ENCODE measurements at places on chromosomes 13 and 19.

GRCh38 chr13:64130171-64130570 is 2714.5 kb upstream of the PCDH20 start:
- DNase-seq: no peak

DNA sequence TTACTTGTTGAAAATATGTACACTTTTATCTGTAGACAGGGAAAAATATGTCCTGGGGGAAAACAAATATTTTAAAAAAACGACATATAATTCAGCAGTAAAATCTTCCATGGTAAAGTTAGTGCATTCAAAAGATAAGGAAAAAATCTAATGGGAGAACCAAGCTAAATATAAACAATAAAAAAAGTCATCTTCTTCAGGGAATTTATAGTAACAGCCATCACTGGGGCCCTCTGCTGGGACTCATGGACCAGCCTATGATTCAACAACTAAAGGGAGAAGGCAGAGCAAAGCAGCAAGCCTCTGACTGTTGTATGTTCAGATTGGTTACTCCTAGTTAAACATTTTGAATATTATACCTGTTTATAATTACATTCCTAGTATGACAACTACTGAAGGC is 93.0 kb downstream of the ITGBL1 start:
- DNase-seq: no peak

- DNase-seq: no peak
Observed at GRCh38 chr13:40376296-40376849, 290.1 kb downstream of the FOXO1 start.

GRCh38 chr13:58855283-58855682 is 1223.7 kb downstream of the PCDH17 start:
- no peak for DNase-seq

DNA sequence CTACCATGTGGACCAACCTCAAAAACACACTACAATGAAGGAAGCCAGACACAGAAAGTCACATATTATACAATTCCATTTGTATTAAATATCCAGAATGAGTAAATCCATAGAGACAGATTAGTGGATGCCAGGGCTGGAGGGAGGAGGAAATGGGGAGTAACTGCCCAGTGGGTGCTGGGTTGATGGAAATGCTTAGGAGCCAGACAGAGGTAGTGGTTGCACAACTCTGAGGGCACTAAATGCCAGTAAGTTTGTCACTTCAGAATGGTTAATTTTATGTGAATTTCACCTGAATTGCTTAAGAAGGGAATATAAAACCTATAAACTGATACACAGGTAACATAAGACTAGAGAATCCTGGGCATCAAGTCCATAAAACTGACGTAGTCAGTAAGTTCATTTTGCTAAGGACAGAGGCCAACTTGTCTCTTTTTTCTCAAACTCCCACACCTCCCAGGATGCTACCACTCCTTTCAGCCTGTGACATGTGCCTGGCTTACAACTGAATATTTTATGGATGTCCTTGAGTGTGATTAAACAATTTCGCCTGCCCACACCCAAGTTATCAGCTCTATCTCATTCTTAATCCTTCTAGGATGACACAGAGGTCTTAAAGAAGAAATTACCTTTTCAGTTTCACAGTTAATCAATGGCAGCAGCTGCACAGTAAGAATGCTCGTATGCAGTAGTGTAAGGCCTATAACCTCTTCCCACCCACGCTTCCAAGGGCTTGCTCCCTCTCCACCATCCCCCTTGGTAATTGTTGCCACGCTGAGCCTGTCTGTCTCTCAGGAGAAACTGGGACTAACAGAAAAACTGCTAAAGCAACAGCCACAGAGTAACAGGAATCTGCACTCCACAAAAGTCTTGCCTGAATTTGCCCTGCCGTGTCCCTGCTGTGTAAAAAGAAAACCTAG is 5.9 kb upstream of the MLNR start:
- no peak for DNase-seq

DNA sequence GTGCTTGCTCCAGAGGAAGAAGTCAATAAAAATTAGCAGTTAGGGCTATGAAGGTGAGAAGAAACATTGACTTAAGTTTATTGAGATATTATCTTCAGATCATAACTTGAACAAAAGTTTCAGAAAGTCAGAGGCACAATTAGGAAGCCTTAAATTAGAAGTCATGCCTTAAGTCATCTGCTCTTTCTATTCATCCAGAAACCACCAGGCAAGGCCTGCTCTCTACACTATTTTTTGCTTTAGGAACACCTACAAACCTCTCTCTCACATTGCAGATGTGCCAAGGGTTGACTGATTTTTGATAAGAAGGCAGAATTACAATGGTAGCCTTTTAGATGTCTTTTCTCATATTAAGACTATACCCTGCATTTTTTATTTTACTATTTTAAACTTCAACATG is 268.7 kb downstream of the SPRY2 start:
- DNase-seq: no peak

DNA sequence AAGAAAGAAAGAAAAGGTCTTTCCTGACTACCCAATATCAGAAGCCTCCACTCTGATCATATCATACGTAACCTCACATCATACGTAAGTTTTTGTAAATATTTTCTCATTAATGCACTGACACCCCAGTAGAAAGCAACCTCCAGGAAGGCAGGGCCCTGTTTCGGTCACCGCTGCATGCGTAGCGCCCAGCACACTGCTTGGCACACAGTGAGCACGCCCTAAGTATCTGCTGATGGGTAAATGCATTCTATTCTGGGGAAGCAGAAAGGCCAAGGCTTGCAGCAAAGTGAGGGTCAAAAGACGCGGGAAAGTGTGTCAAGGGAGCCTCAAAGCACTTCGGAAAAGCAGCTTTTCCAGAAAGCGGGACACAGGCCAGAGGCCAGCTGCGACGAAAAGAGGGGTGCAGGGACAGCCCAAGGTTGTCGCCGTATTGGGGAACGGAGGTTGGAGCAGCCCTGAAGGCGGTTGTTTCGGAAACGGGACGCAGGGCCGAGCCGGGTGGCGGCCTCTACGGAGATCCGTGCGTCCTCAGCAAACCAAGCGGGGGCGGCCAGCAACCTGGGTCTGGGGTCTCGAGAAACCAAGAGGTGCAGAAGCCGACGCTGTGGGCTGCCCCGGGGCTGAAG is 463 bp downstream of the SUGP1 start:
- no peak for DNase-seq

- DNase-seq: no peak
Observed at GRCh38 chr13:50179977-50180376, 164.7 kb downstream of the KCNRG start.

DNA sequence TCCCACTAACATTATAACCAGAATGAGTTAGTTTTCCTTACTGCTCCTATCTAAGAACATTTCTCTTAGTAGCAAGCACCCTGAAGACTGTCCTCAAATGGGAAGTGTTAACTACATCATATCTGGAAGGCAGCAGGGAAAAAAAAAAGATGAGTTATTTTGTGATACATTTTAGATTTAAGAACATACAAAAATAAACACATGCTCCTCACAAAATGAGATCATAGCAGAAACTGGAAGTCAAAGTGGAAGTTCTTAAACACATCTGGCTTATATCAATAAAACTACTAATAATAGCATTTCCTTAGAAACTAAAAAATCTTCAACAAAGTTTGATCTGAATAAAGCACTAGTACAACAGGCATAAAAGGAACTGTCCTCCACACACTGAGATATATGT is 70.4 kb downstream of the SLITRK6 start:
- DNase-seq: no peak

- no peak for DNase-seq
Observed at GRCh38 chr13:46613409-46614049, 60.6 kb downstream of the LRCH1 start.

GRCh38 chr13:44363631-44364344 is 9.8 kb upstream of the SERP2 start:
- no peak for DNase-seq

DNA sequence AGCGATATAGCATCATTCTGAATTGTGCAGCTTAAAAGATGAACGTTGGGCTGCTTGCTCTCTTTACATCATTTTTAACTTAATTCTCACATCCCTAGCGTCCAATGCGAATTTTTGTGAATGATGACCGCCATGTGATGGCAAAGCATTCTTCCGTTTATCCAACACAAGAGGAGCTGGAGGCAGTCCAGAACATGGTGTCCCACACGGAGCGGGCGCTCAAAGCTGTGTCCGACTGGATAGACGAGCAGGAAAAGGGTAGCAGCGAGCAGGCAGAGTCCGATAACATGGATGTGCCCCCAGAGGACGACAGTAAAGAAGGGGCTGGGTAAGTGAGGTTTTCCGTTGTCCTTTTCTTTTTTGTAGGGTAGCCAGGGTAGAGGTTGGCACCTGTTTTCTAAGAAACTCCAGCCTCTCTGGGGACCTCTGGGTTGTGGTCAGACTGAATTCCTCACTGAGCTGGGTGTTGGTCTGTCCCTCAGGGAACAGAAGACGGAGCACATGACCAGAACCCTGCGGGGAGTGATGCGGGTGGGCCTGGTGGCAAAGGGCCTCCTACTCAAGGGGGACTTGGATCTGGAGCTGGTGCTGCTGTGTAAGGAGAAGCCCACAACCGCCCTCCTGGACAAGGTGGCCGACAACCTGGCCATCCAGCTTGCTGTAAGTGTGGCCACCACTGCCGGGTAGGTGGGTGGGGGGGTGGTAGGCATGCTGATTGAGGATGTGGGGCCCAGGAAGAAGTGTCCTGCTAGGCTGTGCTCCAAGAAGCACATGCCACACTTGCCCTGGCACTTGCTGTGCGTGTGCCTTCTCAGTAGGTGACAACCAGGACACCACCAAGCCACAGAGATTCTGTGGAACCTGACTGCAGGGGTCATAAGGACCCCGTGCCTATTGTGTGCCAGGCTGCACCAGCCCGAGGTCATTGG is 17.0 kb downstream of the ILF3 start:
- DNase-seq: no peak

- DNase-seq: no peak
Observed at GRCh38 chr13:41562541-41563178, 105.3 kb downstream of the RGCC start.

- DNase-seq: no peak
Observed at GRCh38 chr13:24252136-24252535, 57.2 kb upstream of the C1QTNF9 start.

DNA sequence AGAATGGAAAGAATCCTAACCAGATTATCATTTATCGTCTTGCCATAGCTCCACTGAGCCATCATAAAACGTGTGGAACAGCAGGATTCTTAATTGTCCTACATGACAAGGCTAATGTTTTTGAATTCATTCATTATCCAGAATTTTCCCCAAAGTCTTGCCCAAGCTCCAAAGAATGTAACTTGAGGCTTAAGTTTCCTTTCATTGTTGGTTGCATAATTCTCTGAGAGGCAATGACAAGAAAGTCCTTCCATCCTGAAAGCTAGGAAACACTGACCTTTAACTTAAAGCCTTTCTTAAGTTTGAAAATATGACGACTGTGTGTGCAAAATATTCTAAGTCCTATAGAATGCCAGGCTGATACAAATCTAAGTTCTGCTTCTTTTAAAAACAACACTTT is 546.1 kb downstream of the SUCLA2 start:
- DNase-seq: no peak

DNA sequence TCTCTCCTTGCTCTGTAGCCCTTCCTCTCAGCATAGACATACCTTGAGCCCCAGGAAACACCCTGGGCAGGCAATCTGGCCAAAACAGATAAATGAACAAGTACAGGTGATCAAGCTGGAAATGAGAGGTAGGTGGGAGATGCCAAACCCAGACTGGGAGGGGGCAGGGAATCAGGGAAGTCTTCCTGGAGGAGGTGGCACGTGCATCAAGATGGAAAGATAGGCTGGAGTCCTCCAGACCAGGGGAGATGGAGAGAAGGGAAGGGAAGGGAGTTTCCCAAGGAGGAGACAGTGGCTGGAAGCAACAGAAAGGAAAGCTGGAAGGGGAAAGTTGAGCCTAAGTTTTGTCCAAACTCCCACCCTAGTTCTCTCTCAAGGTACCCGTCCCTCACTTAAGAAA is 1.7 kb upstream of the MUC16 start:
- no peak for DNase-seq

GRCh38 chr13:26719356-26719945 is 41.1 kb downstream of the GPR12 start:
- DNase-seq: no peak

GRCh38 chr13:44867825-44868224 is 121.4 kb downstream of the NUFIP1 start:
- DNase-seq: no peak
